ENCODE measurements at places on chromosomes 3 and 15.

- no peak for DNase-seq
These were observed 55.8 kb downstream of the TBL1XR1 start for GRCh38 chr3:177141471-177141870.

GRCh38 chr3:77530870-77531269 is 491.0 kb downstream of the ROBO2 start:
- DNase-seq = no peak

DNA sequence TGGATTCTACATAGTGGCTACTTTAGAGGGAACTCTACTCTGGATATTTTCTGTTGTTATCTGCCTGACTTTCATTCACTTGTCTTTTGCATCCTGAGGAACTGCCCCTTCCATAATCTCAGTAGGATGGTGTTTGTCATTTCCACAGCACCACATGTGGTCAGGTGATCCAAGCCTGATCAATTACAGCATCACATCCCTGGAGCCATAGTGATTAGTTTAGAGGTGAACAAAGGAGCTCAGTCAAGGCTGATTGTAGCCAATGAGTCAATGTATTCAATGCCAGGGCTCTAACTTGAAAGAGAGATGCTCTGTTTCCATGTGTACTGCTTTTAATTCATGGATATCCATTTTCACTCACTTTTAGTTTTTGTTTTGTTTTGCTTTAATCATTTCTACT is 478.7 kb upstream of the ADAMTS9 start:
- no peak for DNase-seq

GRCh38 chr3:45816544-45816943 is 20.2 kb upstream of the SLC6A20 start:
- DNase-seq = no peak

DNA sequence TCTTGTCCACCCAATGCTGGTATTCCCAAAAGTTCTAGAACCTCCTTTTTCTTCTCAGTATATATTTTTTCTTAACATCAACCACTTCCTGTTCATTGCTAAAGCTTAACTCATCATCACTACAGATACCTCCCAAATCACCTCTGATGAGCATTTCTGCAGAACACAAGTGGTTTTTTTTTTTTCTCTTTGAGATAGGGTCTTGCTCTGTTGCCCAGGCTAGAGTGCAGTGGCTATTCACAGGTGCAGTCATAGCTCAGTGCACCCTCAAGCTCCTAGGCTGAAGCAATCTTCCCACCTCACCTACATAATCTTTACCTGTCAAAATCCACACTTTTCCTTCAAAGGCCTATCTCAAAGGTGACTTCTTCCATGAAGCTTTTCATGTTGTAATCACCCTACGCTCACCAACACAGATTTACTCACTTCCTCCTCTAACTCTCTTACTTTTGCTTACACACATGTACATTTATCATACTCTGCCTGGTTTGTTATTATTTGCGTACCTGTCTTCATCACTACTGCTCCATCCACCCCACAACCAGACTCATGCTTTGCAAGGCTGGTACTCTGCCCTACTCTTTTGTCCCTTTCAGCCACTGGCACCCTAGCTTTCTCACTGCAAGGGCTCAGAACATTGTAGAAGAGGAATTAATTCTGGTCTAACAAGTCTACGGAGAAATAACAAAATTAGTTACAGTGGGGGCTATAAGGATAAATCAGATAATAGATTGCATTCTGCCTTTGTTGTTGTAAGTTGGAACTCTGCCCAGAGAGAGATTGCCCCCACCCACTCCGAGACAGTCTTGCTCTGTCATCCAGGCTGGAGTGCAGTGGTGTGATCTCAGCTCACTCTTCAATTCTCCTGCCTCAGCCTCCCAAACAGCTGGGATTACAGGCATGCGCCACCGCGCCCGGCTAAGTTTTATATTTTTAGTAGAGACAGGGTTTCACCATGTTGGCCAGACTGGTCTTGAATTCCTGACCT is 27.5 kb downstream of the HERC1 start:
- no peak for DNase-seq

DNA sequence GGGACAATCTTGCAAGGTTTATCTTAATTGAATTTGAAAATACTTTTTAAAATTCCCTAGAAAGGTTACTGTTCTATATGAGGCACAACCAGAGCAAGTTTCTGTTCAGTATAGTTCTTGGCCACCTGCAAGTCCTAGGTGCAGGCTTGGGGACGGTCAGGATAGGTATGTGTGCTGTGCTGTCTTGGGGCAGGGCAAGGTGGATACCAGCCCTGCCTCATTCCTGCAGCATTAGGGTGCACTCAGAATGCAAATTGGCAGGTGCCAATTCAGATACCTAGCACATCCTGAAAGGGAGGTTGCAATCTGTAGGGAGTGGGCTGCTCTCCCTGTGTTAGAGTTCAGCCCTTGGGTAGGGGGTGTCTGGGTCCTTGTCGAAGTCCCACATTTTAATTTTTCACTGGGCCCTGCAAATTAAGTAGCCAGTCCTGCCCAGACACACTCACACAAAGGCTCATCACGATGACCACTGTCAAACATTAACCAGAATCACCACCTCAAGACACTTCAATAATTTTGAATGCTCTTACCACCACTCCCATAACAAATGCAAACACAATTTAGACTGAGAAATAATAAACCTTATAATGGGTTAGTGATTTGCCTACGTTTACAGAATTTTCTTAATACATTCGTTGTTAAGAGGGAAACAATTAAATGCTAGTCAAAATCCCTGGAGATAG is 838.0 kb upstream of the NR2F2 start:
- DNase-seq = no peak

DNA sequence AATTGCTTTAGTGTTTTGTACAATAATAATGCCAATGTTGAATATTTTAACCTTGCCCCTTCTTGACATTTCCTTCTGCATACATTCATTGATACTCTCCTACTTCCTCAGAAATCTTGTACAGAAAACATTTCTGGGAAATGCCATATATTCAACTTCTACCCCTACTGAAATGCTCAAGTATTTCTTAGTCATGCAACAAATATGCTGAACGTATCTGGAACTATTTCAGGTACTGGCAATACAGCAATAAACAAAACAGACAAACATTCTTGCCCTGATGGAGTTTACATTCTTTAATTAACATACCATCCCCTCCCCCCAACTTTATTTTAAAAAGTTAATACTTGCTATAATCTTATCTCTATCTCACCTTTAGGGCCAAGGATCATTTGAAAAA is 147.2 kb downstream of the STAG1 start:
- no peak for DNase-seq

DNA sequence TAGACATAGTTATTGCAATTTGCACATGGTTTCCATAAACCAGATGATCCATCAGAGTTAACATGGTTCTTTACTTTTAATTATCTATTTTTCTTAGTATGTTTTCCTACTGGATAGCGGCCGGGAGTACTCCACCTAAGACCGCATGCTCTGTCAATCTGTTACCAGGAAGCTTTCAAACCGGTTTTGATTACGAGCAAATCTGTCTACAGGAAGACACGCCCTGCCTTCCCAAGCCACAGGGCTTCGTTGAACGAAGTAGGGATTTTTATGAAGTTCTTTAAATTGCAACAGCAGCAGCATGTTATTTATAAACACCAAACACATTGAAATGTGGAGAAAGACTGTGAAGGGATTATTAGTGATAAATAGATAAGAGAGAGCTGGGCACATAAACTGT is 283.3 kb upstream of the ROBO2 start:
- no peak for DNase-seq

GRCh38 chr3:179229177-179229576 is 21.7 kb downstream of the KCNMB3 start:
- DNase-seq = no peak

DNA sequence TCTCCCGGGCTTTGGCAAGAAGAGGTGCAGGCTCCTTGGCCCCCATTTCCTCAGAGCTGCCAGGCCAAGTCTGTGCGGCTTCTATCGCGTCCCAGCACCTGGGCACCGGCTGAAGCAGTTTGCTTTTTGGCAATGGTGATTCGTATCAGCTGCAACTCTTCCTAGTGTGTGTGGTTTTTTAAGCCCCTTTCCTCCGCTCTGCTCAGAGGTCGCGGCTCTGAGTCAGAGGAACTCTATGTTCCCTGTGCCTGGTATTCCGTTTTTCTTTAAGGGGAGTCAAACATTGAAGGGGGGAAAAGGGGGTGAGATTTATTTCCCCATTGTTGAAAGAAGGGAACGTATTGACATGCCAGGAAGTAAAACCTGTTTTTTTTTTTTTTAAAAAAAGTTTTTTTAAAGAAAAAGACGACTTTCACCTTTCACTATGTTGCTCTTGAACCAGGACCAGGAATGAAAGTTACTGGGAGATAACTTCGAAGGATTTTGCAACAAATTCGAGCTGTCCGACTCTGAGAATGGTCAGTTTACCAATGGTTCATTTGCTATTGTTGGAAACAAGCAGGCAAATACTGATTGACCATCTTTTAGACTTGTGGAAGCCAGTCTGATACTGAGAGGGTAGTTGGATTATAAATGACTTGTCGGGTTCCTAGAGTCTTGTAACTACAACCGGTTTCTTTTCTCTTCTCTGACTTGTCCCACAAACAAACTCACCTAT is 1.1 kb downstream of the ARMC8 start:
- DNase-seq = no peak

DNA sequence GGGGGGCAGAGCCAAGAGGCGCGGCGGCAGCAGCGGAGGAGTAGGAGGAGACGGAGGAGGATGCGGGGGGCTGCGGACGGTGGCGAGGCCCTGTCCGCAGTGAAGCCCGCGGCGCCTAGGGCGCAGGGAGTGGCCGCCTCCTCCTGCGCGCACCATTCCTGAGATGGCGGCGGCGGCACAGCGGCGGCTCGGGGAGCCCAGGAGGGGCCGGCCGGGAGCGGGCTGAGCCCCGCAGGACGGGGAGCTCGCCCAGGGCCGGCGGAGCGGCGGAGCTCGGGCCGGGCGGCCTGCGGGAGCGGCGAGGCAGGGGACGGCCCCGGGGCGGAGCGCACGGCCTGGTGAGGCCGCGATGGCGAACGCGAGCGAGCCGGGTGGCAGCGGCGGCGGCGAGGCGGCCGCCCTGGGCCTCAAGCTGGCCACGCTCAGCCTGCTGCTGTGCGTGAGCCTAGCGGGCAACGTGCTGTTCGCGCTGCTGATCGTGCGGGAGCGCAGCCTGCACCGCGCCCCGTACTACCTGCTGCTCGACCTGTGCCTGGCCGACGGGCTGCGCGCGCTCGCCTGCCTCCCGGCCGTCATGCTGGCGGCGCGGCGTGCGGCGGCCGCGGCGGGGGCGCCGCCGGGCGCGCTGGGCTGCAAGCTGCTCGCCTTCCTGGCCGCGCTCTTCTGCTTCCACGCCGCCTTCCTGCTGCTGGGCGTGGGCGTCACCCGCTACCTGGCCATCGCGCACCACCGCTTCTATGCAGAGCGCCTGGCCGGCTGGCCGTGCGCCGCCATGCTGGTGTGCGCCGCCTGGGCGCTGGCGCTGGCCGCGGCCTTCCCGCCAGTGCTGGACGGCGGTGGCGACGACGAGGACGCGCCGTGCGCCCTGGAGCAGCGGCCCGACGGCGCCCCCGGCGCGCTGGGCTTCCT is at the start of gene GPR27:
TSS of gene GPR27 (plus strand) at position 155 of the 909 bp plus-strand sequence. CDS start at position 350, 195 bp downstream.
- DNase-seq = no peak

GRCh38 chr3:73681610-73682009 is 56.9 kb upstream of the PDZRN3 start:
- no peak for DNase-seq

DNA sequence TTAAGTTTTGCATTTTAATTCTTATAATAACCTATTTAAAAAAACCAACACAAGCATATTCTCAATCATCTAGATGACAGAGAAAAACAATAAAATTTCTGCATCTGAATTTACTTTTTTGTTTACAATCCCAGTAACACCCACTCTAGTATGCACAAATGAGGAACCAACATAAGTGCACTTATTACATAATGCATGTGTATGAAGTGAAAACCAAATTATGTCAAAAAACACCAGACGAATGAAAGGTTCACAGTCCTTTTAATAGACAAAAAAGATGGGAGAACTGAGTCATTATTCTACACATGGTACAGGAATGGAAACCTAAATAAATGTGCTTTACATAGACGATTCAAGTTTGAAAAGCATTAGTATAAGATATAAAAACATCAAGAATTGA is 91.7 kb downstream of the NR1I2 start:
- no peak for DNase-seq

- no peak for DNase-seq
These were observed 1.2 kb upstream of the MLF1 start for GRCh38 chr3:158569794-158570193.

DNA sequence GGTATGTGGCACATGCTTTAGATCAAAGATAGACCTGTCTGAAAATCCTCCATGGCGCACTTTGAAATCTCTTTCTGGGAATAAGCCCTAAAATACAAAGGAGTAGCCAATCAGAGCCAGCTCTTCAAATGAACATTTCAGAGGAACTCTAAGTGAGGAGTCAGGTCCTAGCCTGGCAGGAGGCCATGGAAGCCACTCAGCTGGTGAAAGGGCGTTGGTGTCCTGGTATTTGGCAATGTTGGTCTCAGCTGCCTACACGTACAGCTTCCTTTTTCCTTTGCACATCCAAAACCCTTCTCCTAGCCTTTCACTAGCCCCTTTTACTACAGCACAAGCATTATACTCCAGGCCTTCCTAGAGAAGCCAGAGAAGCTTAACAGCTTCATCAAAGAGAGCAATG is 5.5 kb downstream of the WDR73 start:
- no peak for DNase-seq

DNA sequence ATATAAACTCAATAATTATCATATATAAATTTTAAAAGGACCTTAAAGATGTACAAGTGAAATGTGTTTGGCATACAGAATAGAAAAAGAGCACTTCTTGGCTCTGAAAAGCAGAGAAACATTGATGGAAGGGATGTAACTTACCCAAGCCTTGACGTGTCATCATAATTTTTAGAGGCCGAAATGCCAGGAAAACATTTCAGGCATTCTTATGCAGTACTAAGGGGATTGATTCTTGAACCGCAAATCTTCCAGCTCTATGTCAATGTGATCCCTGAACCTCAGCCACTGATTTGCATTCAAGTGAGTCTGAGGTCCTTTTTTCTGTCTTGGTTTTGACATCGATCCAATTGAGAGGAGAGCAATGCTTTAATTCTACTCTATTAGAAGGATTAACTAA is 97.8 kb downstream of the CLDN1 start:
- DNase-seq = no peak

GRCh38 chr3:71940486-71940885 is 155.5 kb upstream of the PROK2 start:
- DNase-seq = no peak

- no peak for DNase-seq
These were observed 322.1 kb downstream of the MEX3B start for GRCh38 chr15:81723701-81724100.

DNA sequence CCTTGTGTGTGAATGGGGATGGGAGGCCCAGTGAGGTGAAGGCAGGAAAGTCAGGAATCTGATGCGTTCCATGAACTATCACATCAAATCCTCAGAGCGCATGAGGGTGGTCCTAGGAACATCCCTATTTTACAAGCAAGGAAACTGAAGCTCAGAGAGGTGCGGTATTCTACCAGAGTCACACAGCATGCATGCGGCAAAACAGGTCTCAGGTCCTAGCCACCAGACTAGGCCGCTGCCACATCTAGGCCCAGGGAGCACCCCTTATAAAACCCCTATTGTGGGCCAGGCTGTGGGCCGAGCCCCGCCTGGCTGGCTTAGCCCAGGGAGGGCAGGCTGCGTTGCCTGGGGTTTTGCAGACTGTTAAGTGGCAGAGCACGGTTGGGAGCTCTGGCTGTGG is 17.9 kb upstream of the GRIP2 start:
- DNase-seq = no peak

GRCh38 chr15:80923668-80924067 is 66.0 kb downstream of the MESD start:
- no peak for DNase-seq
